ENCODE measurements at places on chromosomes 6 and 20. TPM values are rescaled to one million over a fixed set of nuclear protein-coding genes. Genes with fewer than 3 reads are reported as not detected.

The ZNF341 gene
- total RNA-seq: 4.3 TPM

The UST gene
- 9.0 TPM for total RNA-seq

The SLC22A3 gene
- total RNA-seq: not detected

The FKBP5 gene
- total RNA-seq: 65.1 TPM

The PLEKHG1 gene
- total RNA-seq: 7.0 TPM

The WFDC2 gene
- total RNA-seq: not detected

The PPP1R14C gene
- 1.1 TPM for total RNA-seq

The HAO1 gene
- not detected for total RNA-seq

The ZBTB46 gene
- total RNA-seq: 0.25 TPM

The FAM217A gene
- not detected for total RNA-seq

The GRM1 gene
- not detected for total RNA-seq

The TREM1 gene
- not detected for total RNA-seq

The MCCD1 gene
- total RNA-seq: not detected

The SLC35F1 gene
- not detected for total RNA-seq

The FHL5 gene
- not detected for total RNA-seq

The TAP1 gene
- total RNA-seq: 298 TPM

The MUC22 gene
- not detected for total RNA-seq

The TGM3 gene
- total RNA-seq: not detected

The GRM4 gene
- total RNA-seq: 0.08 TPM

The BEND6 gene
- not detected for total RNA-seq

The HLA-DOA gene
- total RNA-seq: 4.8 TPM

The NOX3 gene
- not detected for total RNA-seq

The SALL4 gene
- 0.70 TPM for total RNA-seq

The LY6G6F gene
- not detected for total RNA-seq

The DNMT3B gene
- 1.3 TPM for total RNA-seq

The CRYBG1 gene
- total RNA-seq: 31.8 TPM

The HSPA1L gene
- 2.6 TPM for total RNA-seq

The EYA2 gene
- not detected for total RNA-seq

The CRISP2 gene
- total RNA-seq: not detected

The RNF217 gene
- total RNA-seq: 0.13 TPM

The HLA-G gene
- 0.32 TPM for total RNA-seq

The SLC32A1 gene
- total RNA-seq: not detected

The HSPA12B gene
- not detected for total RNA-seq

The CNR1 gene
- total RNA-seq: not detected

The PRL gene
- total RNA-seq: not detected
